Mesothelial cell of epicardium (in vitro differentiated cells): ENCODE measurements at places on chromosomes 13 and 19.

DNA sequence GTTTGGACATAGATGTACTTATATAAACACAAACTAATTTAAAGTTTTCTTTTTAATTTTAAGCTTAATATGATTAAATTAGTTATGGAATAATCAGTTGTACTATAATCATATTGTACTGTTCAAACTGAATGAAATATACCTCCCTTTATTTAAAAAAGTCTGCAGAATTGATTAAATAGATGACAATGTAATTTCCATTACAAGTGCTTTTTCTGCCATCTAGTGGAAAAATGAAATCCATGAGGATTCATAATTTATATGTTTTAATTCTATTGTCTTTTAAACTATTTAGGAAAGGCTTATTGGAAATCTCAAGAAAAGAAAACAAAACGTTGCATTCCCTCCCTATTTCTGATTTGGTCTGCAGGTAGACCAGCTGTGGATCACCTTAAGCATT lies 30.9 kb downstream of the MZT1 start:
- DNase-seq = no peak

GRCh38 chr13:105965910-105966309 lies 569.6 kb downstream of the EFNB2 start:
- DNase-seq = no peak

DNA sequence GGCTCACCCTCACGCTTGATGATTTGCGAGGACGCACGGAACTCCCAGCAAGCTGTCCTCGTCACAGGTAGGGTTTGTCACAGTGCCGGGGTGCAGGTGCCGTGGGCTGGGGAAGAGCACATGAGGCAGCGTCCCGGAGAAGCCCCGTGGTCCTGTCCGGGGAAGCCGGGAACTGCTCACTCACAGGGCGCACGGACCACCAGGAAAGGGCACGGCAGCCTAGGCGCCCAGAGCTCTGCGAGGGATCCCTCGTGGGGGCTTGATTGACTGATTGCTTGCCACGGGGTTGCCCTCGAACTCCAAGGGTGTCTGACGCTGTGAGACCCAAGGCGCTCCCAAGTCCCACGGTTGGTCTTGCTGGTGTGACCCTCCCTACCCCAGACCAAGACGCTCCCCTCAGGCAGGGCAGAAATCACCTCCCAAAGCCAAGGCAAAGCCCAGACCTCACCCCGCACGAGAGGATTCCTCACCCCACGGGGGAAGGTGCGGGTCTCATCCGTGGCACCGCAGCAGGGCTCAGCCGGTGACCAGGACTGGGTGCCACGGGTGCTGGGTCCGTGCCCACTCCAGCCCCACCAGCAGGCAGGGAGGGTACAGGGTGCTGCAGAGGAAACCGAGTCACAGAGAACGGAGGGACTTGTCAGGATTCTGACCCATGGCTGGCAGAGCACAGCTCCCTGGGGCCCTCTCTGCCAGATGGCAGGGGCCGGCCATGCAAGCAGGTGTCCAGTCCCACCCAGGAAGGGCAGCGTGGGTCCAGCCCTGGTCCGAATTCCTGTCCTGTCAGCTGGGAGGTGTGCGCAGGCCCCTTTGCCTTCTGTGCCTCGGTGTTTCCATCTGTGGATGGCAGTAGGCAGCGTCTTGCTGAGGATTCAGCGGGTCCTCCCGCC lies 7.7 kb downstream of the C2CD4C start:
- peak; percentile 38 for DNase-seq

DNA sequence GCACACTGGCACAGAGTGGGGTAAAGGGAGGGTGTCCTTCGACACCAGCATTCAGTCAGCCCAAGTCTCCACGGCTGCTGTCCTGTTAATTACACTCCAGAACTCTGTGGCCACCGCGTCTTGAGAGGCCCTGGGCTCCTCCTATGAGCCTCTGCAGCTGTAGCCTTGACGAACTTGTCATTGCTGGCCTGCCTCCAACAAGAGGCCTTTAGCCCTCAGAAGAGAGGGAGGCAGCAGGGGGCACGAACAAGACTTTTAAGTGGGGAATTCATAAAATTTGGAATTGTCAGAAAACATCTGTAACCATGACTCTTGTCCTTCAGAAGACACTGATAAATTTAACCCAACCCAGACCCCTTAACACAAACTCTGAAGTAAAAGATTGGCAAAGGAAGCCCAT lies 241.9 kb downstream of the UQCRFS1 start:
- DNase-seq = no peak

GRCh38 chr19:17183271-17183761 lies 31.8 kb upstream of the USE1 start:
- no peak for DNase-seq

DNA sequence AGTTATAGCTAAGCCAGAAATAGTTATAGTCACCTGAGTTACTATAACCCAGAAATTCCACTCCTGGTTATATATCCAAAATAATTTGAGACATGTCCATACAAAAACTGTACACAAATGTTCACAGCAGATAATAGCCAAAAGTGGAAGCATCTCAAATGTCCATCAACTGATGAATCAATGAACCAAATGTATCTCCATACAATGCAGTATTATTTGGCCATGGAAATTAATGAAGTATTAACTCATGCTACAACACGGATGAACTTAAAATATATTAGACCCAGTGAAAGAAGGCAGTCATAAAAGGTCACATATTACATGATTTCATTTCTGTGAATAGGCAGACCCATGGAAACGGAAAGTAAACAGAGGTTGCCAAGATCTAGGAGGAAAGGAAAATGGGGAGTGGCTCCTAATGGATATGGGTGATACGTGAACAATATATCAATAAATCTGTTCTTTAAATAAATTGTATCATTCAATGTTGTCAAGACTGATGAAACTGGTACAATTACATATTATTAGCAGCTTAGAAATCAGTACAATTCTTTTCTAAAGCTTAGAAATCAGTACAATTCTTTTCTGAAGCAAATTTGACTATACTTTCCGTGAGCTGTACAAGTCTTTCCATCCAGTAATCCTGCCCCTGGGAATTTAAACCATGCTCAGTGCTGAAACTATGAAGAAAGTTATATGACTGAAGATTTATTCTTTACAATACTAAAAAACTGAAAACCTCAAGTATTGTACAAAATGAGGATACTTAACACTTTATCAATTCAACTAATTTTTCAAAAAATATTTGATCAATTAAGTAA lies 47.0 kb upstream of the DIAPH3 start:
- no peak for DNase-seq

GRCh38 chr19:40691421-40692211 lies 1.2 kb upstream of the NUMBL start:
- no peak for DNase-seq

DNA sequence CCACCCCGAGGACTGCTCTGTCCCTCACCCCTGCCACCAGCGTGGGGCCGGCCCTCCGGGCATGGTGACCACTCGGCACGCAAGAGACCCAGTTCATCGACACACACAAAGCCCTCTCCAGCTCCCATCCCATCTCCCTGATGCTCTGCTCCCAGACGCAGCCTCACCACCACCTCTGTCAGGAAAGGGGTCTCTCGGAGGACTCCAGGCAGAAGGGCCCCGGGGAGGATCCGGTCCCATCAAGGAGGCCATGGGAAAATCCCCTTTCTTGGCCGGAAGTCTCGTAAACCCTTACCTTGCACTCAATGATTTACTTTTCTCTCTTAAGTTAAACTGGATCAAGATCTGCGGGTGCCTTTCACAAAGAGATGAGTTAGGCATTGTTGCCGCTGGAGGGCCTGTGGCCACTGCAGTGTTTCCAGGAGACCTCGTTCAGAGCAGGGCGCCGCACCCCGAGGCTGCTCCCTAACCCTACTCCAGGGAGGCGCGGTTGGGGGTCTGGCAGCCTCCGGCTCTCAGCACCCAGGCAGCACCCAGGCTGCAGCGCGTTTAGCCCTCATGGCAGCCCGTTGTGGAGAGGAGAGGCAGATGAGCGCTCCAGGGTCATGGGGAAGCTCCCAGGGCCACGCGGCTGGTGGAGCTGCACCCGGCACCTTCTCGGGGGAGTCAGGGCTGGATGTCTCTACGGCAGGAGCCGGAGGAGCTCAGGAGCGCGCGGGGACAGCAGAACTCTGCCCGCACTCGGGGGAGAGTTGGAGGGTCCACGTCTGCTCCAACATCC lies 31.0 kb downstream of the C2CD4C start:
- no peak for DNase-seq

DNA sequence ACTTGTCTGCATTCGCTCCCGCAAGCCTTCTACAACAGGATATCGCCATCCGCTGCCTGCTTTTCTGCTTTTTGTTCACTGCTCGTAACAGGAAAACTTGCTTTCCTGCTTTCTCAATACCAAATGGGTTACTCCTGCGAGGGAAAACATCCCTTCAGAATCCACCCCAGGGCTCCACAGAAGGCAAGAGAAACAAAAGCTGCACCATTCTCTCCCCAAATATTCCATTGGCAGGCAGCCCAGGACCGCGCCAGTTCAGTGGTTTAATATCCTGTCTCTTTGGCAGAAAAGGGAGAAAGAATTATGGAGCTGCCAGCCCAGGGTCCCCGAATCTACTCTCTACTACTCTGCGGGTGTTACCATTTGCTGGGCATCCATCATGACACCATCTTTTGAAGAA lies 84.7 kb upstream of the DOCK9 start:
- no peak for DNase-seq

GRCh38 chr19:30566681-30567420 lies 194.7 kb downstream of the ZNF536 start:
- DNase-seq = no peak

DNA sequence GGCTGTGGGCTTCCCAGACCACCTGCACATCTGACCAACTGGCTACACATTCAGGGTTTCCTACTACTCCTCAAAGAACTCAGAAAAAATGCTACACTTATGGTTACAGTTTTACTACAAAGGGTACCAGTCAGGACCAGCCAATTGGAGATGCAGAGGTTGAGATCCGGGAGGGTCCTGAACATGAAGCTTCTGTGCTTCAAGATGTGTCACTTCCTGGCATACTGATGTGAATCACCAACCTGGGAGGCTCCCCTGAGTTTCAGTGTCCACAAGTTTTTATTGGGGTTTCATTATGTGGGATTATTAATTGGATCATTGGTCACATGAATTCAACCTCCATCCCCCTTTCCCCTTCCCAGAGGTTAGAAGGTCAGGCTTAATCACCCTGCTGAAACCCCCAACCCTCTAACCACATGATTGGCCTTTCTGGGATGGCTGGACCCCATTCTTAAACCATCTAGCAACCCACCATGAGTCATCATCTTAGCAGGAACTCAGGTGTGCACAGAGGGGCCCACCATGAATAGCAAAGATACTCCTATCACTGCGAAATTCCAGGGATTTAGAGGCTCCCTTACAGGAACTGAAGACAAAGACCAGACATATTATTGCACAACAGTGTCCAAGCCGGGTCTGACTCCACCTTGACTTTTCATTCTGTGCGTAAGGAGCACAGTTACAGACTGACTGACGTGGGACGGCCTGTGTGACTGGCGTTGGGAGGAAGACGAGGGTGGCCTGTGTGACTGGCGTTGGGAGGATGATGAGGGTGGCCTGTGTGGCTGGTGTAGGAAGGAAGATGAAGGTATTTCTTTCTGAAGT lies 90.7 kb downstream of the ATP8A2 start:
- DNase-seq = no peak
